ENCODE measurements at places on chromosomes 2 and 18.

GRCh38 chr2:215567504-215567903, 131.6 kb upstream of the FN1 start:
- no peak for DNase-seq

DNA sequence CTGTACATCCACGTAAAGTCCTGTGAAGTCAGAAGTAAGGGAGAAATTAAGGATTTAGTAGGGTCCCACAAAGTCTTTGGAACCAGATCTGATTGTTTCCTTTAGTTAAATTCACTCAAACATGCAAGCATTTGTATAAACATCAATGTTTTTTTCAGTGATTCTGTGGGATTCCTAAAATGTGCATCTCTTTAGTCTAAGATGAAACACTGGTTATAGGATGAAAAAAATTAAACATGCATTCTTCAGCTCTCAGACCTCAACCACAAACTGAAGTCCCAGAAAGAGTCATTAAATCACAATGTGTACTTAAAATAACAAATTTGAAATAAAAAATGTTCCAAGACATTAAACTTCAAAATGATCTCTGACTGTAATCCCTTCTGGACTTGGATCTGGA, 76.5 kb upstream of the APCDD1 start:
- no peak for DNase-seq

DNA sequence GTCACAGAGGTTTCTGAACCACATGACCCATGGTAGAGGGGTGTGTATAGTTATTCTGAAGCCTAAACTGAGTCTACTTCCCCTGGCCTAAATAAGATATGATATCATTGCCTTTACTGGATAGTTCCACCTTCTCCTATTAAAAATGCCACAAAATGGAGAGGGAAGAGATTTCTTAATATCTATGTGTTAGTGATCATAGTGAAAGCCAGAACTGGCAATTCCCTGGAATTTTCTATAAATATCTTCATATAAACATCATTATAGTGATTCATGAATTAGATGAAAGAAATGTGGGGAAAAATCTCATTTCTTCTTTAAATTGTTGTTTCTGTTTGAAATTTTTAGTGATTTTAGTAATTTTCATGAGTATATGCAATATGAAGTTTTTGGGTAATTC, 45.8 kb downstream of the TSHZ1 start:
- DNase-seq = no peak

DNA sequence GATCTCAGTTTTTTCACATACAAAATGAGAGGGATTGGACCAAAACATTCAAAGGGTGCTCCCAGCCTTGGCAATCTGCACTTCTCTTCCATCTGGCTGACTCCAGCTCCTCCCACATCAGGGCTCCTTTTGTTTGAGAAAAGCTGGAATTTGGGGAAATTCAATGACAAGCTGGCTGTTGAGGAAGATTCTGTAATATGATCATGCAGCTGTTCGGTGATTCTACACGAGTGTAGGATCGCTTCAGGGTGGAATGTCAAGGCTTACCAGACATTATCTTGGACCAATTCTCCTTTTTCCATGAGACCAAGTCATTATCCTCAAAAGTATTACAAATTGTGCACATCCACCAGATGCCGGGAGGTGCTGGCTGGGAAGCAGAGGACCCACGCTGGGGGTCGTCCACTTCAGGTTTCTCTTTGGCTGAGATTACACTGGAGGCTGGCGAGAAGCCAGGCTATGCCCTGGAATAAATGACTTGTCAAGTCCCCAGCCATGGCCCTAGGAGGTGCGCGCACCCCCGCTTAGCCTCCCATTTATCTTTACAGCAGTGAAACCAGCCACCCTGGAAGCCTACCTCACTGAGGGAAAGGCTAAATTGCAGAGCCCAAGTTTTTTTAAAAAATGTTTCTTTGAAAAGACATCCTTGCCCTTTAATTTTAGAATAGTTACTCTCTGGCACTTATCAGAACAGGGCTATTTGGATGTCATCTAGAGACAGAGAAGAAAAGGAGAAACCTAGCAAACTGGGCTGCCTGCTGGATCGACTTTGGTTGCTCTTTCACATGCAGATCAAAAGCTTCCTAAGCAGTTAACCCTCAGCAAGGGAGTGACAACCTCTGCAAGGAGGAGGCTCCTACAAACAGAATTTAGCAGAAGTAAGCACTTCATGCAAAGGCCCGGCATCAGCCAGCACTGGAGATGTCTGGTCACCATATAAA, 42.5 kb upstream of the LCLAT1 start:
- DNase-seq = no peak

DNA sequence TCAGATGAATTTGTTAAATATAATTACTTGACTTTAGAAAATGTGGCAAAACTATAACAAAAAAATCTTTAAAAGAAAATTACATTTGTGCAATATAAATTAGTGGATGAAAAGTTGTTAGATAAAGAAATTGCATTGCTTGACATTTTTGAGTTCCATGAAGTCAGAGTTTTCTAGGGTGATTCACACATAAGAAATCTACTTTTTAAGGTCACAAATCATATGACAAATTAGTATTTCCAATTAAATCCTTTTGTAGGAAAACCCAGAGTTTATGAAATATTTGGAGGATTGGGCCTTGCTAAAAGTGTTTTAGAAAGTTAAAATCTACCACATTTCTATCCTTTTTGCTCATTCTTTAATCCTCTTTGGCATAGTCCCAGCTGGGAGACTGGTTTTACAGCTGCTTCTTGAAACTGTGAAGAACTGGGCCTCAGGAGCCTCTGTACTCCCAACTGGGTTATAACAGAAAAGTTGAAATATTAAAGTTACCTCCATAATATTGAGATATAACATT, 289.2 kb downstream of the LRRTM4 start:
- DNase-seq = no peak

DNA sequence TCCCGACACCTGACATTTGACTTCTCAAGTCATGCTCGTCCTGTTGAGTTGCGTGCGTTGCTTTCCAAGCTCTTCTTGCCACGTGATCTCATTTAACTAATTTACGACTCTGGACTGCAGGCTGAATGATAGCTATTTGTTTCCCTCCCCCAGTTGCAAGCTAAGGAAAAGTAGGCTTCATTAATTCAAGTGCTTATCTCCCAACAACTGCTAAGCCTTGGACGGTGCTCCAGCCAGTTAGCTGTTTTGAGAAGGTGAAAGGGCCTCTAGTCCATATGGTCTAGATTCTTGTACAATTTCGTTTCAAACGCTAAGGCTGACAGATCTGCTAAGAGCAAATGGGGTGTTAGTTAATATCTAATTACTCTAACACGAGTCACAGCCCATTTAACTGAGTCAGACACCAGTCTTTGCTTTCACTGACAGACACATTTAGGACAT, 21.1 kb downstream of the GPR45 start:
- no peak for DNase-seq

DNA sequence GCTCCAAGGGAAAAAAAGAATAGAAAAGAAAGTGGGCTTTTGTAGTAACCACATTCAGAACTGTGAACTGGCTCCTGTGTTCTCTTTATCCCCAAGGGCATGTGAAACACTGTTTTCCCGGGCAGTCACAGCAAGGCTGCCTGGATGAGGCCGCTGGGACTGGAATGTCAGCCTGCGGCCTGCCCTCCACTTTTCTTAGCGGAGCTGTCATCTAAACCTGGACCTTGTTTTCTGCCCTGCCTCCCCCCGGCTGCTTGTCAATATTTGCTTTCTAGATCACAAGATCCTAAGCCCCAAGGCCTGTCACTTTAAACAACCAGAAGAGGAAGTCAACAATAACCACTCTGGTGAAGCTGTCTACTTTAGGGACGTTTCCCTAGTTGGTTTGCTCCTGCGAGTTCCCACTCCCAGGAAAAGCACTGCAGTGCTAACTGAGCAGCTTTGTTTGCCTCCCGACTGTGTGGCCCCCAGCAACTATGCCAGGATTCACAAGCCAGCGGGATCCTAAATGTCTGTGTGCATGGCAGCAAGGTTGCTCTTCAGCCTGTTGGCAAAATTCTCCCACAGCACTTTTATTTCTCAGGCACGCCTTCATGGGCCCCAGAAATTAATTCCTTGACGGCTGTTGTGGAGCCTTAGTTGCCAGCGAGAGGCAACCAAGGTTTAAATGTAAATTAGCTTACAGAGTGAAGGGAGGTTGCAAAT, 30.6 kb downstream of the SOWAHC start:
- DNase-seq = no peak

DNA sequence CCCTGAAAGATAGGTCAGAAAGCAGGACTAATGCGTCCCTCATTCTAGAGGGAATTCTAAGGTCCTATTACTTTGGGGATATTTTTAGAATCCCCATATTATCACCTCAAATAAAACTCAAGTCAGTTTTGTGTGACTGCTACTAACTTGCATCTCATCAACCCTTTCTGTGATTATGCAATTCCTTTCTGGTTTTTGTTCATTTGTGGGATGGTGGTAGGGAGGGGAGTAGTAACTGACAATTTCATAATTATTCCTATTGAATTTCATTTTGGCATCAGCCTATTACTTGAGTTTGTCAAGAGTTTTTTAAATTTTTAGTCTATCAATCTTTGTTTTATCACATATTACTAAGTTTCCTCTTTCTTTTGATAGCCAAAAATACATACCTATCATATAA, 28.4 kb upstream of the TANK start:
- DNase-seq = no peak

DNA sequence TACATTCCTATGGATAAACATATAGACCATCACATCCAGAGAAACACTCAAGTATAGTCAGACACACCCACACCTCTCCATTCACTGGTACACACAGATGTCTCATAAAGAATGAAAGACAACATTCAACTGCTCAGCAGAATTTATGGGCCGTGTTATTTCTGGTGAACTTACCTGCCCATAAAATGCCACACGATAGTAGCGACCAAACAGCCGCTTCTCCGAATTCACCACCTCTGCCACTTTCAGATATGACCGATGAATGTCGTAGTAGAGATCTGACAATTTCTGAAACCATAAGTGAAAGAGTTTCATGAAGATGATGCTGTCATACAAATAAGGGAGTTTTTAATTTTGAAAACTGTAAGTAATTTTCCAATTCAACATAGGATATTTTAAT, 70.7 kb upstream of the CCDC195 start:
- DNase-seq = no peak

DNA sequence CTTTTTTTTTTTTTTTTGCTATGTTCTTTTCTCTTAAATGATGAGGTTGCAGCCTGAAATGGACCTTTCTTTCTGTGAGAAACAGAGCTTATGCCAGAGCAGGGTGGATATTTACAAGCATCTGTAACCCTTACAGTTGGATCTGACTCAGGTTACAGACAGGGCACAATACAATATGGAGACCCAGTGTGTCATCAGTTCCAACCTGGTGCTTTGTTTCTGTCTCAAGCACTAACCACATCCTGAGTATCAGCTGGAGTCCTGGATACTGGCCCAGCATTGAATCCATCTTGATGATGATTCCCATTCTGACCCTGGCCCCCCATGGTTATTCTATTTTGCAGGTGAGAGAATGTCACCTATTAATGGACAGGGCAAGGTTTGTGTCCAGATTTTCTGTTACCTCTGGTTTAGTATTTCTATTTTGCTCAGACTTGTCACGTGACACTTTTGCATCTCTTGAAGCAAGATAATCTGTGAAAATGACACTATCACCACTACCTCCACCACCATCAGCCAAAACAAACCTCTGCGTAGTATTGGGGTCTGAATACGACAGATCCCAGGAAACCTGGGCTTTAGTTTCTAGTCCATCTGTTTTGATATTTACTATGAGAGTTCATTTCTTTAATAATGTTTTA, 174.0 kb downstream of the CCDC85A start:
- no peak for DNase-seq

DNA sequence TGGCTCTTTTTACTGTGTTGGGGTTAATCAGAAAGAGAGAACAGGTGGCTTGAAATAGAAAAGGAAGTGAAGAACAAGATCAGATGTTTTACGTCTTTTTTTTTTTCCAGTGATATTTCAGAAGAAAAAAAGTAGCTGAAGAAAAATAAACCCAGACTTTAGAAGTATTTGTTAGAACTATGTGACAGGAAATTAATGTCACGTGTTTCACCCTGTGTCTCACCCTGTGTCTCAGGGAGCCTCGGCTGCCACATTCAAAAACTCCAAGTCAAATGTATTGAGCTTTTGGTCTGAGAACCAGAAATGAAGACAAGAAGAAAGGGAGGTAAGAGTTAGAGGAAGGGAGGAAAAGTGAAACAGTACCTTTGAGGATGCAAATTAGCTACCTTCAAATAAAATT, 38.0 kb downstream of the AKAIN1 start:
- DNase-seq = no peak

GRCh38 chr2:111664275-111664850, 219.6 kb downstream of the ANAPC1 start:
- DNase-seq = no peak

GRCh38 chr2:157757500-157757899, 118.6 kb downstream of the ACVR1 start:
- no peak for DNase-seq

All from activated effector memory CD4-positive, alpha-beta T cell treated with Interleukin-2 at 50 U/mL for 16 hours (primary cell).